A549 (cell line): ENCODE measurements at places on chromosomes 2 and 18. TPM values are rescaled to one million over a fixed set of nuclear protein-coding genes. Genes with fewer than 3 reads are reported as not detected.
A peak's percentile ranks its signal among the peaks of the same experiment; 100 is the strongest.

DNA sequence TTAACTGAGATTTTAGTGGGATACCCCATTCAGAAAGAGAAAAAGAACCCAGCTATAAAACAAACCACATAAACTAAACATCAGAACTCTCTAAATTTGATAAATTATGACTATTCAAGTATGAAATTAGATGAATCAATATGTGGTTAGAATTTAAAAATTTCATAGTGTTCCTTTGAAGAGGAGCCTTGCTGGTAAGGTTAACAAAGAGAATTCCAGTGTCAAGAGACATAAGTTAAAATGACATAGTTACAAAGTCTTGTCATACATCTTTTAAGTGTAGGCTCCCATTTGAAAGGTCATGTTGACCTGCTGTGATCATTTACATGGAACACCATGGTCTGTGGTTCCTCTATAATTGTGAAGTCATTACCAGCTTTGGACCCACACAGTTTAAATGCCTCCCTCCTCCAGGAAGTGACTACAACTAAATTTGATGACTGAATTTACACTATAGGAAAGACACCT, 231.6 kb upstream of the ETAA1 start:
- DNase-seq = no peak

- DNase-seq = no peak
These were observed 7.7 kb upstream of the MAL start for GRCh38 chr2:95017836-95018235.

DNA sequence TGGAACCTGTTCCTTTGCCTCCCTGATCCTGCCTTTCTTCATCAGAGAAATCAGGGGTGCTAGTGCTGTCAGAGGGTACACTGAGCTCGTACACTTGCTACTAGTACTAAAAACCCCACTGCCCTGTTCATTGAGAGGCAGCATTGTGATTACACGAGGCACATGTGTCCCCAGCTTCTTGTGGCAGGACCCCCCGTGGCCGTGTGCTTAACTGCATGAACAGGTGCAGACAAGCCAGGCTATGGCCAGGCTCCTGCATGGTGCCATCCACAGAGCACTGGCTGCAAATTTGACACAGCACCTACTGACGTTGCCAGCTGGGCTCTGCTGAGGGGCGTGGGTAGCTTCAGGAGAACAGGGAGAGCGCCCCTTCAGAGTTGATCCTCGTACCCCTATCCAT, 248.4 kb downstream of the GLI2 start:
- no peak for DNase-seq

DNA sequence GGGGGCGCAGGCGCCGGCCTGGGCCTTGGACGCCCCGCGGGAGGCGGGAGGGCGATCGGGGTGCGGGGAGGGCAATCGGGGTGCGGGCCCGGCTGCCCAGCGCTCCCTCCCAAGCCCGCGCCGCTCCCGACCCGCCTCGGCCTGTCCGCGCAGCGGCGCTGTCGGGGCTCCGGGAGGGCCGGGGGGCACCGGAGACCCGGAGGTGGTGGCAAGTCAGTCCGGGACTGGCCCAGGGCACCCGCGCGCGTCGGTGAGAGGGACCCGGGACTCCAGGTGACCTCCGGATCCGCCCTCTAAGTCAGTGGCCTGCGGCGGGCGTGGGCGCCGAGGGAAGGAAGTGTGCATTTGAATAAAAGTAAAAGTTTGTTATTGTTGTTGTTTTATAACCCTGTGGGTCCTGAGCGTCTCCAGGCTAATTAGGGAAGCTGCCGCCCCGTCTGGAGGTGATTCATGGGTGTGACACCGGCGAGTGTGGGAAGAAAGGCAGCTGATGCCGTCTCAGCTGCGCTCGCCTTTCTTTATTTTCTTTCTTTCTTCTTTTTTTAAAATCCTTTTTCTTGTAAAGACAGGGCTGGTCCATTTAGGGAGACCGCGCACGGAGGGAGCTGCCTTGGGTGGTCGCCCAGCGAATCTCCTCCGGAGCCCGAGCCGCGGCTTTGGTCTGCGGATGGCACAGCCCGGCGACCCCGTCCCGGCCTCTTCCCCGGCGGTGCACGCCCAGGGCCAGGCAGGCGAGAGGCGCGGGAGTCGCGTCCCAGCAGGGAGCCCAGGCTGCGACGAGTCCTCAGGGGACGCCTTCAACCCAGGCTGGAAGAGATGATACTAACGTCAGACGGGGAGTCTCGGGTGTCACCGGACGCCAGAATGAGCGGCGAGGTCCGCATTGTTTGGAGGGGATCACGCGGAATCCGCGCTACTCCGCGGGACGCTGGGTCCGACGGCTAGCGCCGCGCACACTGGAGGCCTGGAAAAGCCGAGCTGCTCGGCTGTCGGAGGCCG, 627 bp upstream of the CRACDL start:
- no peak for DNase-seq

GRCh38 chr2:21657445-21657844, 533.7 kb downstream of the TDRD15 start:
- no peak for DNase-seq

DNA sequence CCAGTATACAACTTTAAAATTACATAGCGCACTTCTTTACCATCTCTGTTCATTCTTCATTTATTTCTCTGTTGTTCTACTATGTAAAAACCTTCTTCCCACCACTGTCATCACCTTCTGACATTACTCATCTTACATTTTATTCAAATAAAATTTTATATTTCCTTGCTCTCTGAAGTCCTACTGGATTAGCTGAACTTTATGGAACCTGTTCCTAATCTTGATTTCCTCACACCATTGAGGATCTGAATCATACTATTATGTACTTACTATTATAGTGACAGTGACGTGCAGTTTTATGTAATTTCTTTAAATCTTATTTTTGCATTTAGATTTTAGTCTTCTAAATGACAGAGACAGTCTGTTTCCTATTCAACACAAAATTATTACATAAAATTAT, 98.3 kb downstream of the DYNAP start:
- DNase-seq = no peak

ABHD3 gene
- polyA plus RNA-seq = 20.9 to 28.0 TPM (median 23.7 TPM) in 3 replicates

DNA sequence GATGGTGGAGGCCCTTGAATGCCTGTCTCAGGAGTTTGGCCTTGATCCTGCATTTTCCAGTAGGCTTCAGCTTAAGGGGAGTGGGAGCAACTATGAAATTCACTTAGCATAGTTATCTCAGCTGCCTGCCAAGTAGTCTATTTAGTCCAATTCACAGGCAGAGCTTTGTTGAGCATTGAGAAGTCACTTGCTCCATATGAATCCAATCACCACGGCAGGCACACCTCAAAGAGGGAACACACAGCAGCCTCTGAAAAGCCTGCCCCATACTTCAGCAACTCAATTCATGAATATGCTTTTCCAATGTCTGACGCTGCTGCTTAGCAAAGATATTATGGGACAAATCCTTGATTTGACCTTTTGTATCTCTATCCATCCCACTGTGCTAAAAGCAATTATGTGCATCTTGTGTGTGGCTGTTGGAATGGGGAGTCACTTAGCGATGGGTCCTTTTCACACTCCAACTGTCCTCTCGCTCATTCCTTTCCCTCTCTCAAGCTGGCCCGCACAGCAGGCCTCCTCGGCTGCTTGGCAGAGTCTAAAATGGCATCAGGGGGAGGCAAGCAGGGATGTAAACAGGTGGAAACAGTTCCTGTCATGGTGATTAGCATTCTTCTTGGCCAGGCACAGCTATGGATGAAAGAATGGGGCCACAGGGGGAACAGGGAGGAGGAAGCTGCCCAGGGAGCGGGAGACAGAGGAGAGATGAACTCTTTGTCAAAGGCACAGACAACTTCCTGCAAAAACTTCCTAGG, 56.0 kb upstream of the LRPPRC start:
- no peak for DNase-seq

LRP2 gene
- 0.01 TPM in 1 of 3 replicates, not detected in the others for polyA plus RNA-seq

DNA sequence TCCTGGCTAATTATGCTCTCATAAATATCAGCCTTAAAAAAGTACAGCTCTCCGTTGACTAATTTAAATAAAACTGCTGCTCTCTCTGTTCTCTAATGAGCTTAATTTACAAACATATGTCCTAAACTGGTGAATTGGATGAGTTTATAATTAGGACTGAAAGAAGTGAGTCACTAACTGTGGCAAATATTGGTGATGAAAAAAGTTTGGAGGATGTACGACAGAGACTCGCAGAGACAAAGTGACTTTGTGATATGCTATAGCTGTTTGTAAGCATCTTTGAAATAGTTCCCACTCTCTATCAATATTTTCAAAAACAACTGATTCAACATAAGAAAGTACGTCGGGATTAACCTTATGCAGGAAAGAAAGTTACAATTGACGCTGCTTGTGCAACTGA, 138.9 kb upstream of the TMEFF2 start:
- DNase-seq = no peak

- DNase-seq = peak; percentile 12
These were observed 1.6 kb downstream of the KANSL1L start for GRCh38 chr2:210169516-210170195.

SOWAHC gene
- 11.7 to 14.2 TPM (median 13.4 TPM) in 3 replicates for polyA plus RNA-seq

DOK6 gene
- polyA plus RNA-seq = not detected in 3 replicates

DNA sequence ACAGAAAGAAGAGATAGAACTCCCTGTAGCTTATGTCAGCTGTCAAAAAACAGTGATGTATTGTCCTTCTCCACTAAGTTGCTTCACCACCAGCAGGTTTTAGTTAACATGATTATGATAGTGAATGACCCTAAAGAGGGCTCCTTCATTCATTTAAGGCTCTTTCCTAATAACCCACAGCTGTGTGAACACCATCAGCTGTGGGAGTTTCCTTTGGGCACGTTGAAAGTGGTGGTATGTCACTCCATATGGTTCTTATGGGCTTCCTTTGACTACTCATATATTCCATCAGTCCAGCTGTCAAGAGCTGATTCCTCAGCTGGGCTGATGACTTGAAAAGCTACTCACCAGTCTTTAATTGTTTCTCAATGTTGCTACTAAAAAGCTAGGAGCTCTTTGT, 210.3 kb downstream of the UBE2E3 start:
- DNase-seq = no peak

- DNase-seq = no peak
These were observed 184.7 kb downstream of the SATB2 start for GRCh38 chr2:199273042-199273511.

- no peak for DNase-seq
These were observed 56.1 kb upstream of the TANK start for GRCh38 chr2:161104054-161104553.

GRCh38 chr2:72570413-72570812, 255.4 kb downstream of the EXOC6B start:
- DNase-seq = peak; percentile 62

PROKR1 gene
- polyA plus RNA-seq = not detected in 3 replicates

DNA sequence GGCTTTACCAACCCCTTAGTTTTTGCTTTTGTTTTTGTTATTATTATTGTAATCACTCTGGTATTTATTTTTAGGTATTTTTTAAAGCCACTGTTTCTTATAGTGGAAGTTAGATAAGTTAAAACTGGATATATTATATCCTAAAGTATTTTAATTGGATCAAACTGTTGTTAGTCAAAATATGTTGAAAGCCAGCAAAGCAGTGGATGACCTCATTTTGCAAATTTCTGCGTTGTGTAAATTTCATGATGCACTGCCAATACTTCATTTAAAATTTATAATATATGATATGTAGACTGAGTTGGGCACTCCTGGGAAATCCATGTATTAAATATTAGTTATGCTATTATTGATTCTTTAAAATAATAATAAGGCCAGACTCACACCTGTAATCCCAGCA, 661.7 kb upstream of the NRXN1 start:
- DNase-seq = no peak

ARHGAP28 gene
- 0.13 to 0.18 TPM (median 0.16 TPM) in 3 replicates for polyA plus RNA-seq

RASGRP3 gene
- 1.5 to 1.7 TPM (median 1.5 TPM) in 3 replicates for polyA plus RNA-seq

DNA sequence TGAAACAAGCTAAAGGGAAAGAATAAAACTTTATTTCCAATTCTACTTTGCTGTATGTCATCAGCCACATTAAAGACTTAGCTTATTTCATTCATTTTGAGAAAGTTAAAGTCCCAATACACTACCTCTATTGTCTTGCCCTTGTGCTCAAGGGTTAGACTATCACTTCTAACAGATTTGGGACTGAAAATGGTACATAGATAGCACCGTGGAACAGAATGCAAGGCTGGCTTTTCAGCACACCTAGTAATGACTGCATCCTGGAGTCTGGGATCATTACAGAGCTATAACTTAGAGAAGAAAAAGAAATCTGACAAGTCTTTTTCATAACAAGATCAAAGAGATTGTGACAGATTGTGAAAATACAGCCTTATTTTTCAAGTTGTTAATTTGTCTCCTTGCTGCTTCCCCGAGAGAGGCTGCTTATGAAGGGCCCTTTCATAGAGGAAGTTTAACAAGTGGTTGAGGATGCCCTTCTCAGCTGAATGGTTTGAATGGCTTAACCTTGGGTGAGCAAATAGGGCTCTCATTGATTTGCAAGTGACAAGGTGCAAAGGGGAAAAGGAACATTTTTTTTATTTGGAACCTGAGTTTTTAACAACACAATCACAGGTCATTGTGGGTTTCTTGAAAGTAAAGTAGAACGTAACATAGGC, 371.8 kb downstream of the EPHA4 start:
- no peak for DNase-seq

LCT gene
- polyA plus RNA-seq = 0.01 to 0.05 TPM (median 0.04 TPM) in 3 replicates

FASTKD2 gene
- polyA plus RNA-seq = 35.5 to 39.1 TPM (median 37.6 TPM) in 3 replicates

GRCh38 chr2:172103471-172104272, 972 bp upstream of the DLX2 start:
- DNase-seq = peak; percentile 77

EMILIN2 gene
- 6.1 to 7.8 TPM (median 6.7 TPM) in 3 replicates for polyA plus RNA-seq

GRCh38 chr18:12283666-12284065, 24.4 kb upstream of the TUBB6 start:
- no peak for DNase-seq

DNA sequence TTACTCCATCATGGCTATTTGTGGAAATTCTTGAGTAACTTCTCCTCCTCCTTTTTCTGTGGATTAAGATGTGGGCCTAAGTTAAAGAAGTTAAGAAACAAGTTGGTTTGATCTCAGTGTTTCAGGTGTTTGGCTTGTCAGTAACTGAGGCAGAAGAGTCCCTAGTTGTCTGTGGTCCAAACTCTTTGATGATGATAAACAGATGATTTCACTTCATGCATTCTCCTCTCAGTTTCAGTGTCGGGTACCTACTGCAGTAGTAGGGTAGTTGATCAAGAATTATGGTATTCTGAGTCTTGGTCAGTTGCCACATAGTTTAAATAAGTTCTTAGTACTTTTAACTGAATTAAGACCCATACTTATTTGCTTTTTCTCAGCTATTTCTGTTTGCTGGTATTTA, 85.6 kb downstream of the NCOA1 start:
- no peak for DNase-seq

ID2 gene
- 87.8 to 221 TPM (median 181 TPM) in 3 replicates for polyA plus RNA-seq

ERBB4 gene
- not detected in 3 replicates for polyA plus RNA-seq

AQP12A gene
- polyA plus RNA-seq = not detected in 3 replicates

- DNase-seq = peak; percentile 89
These were observed 3.3 kb upstream of the SOS1 start for GRCh38 chr2:39124000-39124745.
